SJCRH30 (cell line): ENCODE measurements at places on chromosomes 1 and 21.

- no peak for DNase-seq
These were observed 19.3 kb downstream of the EPHB2 start for GRCh38 chr1:22729912-22730311.

DNA sequence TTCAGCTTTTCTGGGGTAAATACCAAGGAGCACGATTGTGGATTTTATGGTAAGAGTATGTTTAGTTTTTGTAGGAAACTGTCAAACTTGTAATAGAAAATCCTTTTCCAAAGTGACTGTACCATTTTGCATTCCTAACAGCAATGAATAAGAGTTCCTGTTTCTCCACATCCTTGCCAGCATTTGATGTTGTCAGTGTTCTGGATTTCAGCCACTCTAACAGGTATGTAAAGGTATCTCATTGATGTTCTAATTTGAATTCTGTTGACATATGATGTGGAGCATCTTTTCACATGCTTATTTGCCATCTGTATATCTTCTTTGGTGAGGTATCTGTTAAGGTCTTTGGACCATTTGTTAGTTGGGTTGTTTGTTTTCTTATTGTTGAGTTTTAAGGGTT lies 50.3 kb upstream of the RGS2 start:
- no peak for DNase-seq

DNA sequence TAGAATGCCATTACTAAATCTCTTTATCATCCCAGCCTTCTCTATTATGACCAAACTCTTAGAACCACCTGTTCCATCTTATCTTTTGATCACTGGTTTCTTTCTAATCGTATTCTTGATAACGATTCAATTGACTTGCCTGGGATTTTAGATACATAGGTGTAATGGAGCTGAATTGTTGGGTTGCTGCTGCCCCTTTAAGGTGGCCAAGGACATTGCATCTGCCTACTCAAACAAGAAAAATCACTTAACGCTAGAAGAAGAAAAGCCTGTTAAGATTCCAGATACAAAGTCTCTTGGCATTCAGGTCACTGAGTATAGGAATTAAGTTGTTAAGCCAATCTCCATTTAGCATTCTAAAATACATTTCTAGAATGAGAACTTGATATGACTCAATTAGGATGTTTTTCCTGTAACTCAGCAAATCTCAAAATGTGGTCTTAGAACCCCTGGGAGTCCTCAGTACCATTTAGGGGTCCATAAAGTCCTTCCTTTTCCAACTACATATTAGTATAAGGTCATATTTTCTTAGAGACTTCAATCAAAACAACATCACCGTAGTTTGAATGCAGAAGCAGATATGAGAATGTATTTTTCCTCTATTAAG lies 12.4 kb downstream of the NEXN start:
- peak; percentile 14 for DNase-seq

DNA sequence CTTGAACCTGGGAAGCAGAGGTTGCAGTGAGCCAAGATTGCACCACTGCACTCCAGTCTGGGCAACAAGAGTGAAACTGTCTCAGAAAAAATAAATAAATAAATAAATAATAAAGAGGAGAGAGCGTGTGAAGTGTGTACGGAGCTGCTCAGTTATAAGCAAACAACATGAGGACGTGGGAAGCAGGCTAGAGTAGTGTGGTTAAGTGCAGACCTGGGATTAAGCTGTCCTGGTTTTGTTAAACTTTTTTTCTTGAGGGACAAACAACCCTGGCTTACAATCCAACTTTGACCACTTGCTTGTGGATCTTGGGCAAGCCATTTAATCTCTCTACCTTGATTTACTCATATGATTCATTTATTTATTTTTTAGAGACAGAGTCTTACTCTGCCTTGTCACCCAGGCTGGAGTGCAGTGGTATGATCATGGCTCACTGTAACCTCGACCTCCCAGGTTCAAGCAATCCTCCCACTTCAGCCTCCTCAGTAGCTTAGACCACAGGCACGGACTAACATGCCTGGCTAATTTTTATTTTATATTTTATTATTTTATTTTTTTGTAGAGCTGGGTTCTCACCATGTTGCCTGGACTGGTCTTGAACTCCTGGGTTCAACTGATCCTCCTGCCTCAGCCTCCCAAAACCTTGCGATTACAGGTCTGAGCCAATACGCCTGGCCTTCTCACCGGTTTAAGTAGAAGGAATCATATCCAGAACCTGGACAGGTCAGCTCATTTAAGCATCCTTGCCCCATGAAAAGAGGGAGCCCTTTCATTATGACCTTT lies 52.7 kb downstream of the RPS6KA1 start:
- DNase-seq = no peak

DNA sequence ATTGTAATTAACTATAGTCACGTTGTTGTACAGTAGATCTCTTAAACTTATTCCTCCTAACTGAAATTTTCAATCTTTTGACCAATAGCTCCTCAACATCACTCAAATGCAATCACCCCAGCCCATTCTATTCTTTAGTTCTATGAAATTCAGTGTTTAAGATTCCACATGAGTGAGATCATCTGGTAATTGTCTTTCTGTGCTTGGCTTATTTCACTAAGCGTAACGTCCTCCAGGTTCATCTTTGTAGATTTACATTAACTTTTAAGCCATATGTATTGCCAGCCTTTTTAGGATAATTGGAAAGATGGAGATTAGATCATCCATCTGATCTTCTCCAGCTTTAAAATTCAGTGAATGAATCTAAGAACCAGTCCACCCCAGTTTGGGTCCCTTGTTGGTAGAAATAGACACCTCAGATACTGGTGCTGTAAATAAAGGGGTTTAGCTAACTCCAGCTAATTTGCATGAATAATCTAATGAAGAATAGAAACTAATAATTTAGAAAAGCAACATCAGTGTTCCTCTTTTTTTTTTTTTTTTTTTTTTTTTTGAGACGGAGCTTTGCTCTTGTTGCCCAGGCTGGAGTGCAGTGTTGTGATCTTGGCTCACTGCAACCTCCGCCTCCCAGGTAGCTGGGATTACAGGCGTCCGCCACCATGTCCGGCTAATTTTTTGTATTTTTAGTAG lies 7.0 kb downstream of the S100A10 start:
- no peak for DNase-seq

- DNase-seq = no peak
These were observed 13.2 kb upstream of the NRAS start for GRCh38 chr1:114729782-114730181.

DNA sequence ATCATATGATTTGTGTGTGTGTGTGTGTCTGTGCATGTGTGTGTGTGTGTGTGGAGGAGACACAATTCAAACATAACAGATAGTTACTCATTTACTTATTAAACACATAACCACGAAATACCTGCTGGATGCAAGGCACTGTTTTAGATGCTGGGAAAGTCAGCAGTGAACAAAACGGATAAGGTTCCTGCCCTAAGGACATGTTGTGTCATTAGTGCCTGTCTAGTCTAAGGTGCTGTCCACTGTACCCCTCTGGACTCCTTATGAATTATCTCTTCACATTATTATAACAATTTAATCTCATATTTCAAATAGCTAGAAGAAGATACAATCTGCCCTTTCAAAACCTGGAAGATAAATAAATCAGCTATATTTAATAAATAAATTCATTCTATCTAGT lies 162.4 kb downstream of the PLPPR5 start:
- no peak for DNase-seq

DNA sequence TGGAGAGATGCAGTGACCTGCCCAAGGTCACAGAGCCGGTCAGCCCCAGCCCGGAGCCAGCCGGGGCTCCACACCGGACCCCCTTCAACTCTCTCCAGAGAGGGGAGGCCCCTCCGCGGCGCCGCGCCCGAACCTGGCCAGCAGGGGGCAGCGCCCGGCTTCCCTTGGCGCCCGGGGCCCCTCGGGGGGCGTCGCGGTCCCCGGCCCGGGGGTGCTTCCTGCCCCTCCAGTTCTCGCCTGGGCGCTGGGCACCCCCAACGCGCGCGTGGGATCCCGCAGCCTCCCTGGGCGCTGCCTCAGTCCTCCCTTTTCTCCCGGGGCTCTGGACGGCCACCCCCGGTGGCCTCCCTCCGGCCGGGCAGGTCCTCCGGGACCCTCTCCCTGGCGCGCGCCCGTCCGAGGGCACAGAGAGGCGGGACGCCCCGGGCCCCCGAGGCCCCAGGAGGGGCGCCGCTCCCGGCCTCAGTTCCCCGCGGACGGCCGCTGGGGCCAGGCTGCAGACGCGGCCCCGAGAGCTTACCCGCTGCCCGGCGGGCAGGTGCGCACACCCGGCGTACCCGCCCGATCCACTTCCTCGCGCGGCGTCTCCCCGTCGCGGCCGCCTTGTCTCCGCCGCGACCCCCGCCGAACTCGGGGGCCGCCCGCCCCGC lies 406 bp downstream of the HTR1D start:
- peak; percentile 24 for DNase-seq

DNA sequence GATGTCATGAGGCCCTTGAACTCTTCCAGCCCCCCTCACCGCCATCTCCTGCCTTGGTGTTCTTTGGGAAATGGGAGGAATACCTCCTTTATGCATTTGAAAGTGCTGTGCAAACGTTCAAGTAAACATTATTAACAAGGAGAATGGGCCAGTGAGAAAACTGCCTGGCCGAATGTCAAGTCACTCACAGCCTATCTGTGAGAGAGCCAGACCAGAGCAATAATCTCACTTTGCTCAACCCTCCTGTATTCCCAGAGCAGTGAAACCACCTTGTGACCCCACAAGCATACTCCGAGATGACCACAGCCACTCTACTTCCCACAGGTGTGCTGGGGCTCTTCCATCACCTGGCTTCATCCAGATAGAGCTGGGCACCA lies 5.2 kb downstream of the TAL1 start:
- DNase-seq = no peak

DNA sequence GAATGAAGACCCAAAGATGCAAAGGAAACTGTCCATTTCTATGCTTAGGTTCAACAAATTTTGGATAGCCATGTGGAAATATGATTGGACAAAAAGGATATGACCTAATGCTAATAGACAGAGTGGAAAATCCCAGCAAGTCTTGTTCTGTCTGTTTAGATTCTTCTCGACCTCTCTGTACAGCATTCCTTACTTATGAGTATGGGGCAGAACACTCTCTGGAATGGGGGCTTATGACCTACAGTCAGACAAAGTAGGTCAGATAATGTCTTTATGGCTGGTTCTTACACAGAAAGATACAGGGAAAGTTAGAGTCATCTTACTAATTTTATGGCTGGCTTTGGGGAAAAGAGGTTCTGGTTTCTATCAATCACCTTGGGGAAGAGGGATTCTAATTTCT lies 2.8 kb downstream of the GCSAML start:
- DNase-seq = no peak

- peak; percentile 95 for DNase-seq
These were observed 742 bp downstream of the ARTN start for GRCh38 chr1:43934101-43934985.

GRCh38 chr21:44539046-44539445 lies 949 bp downstream of the KRTAP10-1 start:
- DNase-seq = no peak

DNA sequence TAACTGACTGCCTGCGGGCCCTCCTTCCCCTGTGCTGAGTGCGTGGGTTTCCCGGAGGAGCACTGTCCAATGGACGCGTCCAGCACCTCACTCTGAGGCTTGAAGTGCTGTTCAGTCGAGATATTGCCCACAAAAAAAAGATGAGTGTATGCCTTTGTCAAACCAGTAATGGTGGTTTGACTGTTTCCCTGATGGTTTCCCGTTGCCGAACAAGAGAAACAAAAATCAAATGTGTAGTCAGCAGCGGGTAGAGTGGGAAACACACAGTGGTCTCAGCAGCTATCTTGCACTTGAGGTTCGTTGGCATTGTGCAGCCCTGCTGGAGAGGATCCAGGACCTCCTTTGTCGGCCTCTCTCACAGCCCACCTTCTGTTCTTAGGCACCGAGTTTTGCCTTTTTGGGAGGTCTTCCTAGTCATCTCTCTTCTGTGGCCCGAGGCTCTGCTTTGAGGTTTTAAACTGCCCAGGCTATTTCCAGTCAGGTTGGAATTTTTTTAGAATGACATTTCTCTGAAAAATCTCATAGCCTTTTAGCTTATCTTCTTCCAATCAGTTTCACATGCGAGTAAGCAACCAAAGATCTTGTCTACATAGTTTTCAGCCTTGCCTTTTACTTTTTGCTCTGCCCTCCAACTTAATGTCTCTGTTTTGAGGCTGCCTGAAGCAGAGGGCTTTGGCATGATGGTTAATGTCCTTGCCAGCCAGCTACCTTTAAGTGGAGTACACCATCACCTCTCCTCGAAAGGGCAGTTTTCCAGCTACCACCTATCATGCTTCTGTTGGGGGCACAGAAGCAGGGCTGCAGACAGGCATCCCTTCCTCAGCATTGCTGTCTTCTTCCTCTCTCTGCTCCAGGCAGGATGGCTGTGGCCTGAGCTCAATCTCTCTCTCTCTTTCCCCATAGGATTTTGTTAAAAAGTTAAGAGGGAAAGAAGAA lies 132.3 kb downstream of the URB2 start:
- no peak for DNase-seq

- DNase-seq = peak; percentile 10
These were observed 406.1 kb downstream of the RPS6KC1 start for GRCh38 chr1:213457186-213457585.

- DNase-seq = no peak
These were observed 109.0 kb downstream of the HMGB4 start for GRCh38 chr1:33972676-33973395.

- no peak for DNase-seq
These were observed at the start of gene PRRX1 for GRCh38 chr1:170664093-170664827. Gene PRRX1 (plus strand): TSS chr1:170664131. CDS start chr1:170664219, 88 bp downstream.

DNA sequence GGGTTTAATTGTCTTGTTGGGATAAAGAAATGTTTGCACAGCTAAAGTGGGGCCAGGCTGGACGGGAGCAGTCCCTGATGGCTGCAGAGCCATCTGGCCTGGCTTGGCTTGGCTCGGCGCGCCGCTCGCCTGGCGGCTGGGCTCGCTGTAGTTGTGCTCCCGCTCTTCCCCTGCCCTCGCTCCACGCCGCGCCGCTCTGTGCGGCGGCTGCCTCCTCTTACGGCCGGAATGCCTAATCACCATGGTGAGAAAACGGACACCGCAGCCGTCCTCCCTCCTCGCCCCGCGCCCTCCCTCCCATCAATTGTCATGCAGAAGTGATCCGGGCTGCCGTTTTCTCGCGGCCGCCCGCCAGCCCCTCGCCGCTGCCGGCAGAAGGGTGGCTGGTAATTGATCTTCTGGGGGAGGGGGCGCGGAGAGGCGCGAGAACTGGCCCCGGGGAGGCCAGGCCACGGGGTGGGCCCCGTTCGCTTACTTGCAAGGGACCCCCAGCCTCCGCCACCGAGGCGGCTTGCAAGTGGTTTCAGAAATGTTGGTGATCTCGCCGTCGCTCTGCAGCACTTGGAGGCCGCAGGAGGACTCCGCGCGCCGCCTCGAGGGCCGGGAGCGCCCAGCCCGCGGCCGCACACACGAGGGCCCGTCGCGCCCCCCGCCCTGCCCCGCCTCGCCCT lies 12.4 kb downstream of the RNF220 start:
- DNase-seq = peak; percentile 15

DNA sequence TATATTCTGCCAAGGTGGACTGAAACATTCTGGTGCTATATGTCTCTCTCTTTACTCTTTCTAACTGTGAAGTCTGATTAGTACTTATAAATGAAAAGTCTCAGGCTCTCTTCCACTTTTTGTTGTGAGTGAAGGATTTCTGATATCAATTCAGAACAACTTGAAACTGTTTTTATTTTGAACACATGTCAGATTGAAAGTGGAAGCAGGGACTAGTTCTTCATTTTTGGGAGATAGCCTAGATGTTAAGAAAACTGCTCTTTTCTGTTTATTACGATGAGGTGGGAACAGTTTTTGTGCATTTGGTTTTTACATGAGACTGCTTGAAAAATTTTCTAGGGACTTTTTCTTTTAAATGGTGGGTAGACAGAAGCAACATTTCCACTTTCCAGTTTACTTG lies 14.5 kb upstream of the GBP3 start:
- no peak for DNase-seq
